ENCODE measurements at places on chromosomes 16 and 17.
A peak's percentile ranks its signal among the peaks of the same experiment; 100 is the strongest.

DNA sequence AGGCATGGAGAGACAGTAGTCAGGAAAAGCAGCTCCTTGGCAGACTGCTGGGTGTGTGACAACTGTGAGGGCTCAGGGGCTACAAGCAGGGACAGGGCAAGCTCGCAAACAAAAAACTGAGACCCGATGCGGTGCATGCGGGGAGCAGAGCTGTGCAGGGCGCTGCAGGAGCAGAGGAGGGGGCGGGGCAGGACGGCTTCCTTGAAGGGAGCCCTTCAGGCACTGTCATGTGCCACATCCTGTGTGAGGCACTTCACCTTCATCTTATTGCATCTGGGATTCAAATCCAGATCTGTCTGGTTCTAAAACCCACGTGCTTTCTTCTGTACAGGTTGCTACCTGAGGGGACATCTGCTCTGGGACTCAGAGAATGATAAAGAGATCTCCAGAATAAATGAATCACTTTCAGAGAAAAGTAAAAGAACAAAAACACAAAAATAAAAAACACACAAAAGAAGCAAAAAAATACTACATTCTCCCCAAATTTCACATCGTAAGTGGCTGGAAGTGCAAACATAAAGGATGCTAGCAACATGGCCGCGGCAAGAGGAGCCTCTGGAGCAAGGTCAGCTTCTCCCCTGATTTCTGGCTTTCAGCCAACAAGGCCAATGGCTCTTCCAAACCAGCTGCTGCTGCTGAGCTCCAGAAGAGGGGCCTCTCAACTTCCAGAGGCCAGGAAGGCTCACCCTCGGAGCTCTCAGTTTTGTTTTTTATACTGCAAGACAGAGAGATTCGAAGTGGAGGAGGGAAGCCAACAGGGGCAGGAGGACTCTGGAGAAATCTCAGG, 14.2 kb downstream of the LYRM9 start:
- no peak for DNase-seq

- DNase-seq, result no peak
Observed at GRCh38 chr16:9780831-9781230, 401.4 kb downstream of the GRIN2A start.

- no peak for DNase-seq
Observed at GRCh38 chr16:83330251-83330650, 477.5 kb upstream of the HSBP1 start.

DNA sequence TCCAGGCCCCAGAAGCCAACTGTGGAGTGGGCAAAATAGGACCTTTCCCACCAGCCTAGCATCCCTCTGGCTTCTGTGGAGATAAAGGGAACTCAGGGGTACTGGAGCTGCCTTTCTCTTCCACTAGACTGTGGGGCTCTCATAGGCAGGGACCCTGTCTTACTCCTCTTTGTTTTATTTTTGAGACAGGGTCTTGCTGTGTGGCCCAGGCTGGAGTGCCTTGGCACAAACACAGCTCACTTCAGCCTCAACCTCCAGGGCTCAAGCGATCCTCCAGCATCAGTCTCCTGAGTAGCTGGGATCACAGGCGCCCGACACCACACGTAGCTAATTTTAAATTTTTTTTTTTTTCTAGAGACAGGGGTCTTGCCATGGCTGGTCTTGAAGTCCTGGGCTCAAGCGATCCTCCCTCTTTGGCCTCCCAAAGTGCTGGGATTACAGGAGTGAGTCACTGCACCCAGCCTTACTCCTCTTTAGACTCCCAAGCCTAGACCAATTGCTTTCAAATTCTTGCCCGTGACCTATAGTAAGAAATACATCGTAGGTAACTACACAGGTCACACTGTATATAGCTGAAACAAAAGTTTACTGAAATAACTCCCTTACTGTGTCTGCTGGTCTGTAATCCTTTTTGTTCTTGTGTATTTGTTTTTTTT, 2.6 kb downstream of the RAI1 start:
- DNase-seq, result no peak

DNA sequence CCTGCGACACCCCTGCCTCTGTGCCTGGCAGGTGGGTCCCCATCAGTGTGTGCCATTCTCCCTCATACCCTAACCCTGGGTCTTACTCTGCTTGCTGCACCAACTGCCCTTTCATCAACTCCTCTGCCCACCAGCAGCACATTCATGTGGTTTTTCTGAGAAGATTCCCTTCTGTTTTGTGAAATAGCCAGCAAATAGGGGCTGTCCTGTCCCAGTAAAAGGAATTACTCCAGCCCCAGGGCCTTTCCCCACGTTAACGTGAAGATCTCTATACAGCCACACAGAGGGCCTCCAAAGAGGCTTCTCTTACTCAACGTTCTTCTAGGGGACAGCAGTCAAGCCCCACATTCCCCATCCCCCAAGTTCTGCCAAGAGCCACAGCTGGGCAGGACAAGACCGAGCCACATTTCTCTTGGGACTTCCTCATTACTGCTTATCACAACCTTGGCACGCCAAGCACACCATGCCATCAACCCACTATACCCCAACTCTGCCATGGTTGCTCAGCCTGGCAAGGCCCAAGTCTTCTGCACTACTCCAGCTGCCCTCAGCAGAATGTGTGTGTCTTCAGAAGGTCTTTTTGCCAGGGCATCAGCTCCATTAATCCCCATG, 18.7 kb upstream of the CCL2 start:
- no peak for DNase-seq

DNA sequence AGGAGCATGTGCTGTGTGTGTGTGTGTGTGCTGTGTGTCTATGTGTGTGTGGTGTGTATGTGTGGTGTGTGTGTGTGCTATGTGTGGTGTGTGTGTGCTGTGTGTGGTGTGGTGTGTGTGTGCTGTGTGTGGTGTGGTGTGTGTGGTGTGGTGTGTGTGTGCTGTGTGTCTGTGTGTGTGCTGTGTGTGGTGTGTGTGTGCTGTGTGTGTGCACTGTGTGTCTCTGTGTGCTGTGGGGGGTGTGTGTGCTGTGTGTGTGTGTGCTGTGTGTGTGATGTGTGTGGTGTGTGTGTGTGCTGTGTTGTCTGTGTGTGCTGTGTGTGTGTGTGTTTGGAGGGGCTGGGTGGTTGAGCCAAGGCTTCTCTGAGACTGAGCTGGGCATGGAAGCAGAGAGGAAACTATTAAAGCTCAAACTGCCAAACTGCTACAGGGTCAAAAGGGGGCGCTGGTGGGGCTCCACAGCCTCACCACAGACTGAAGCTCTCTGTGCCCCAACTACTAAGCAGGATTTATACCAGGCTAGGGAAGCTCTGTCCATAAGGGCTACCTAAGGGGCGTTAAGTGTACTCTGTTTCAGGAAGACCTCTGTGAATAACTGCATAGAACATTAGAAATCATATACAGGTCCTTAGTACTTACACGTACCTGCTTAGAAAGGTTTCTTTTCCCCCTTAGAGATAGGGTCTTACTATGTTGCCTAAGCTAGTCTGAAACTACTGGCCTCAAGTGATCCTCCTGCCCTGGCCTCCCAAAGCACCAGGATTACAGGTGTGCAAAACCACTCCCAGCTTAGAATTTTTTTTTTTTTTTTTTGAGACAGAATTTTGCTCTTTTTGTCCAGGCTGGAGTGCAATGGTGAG, 27.8 kb upstream of the GHDC start:
- DNase-seq, result peak; percentile 60

- DNase-seq, result no peak
Observed at GRCh38 chr16:87447323-87447722, 45.5 kb downstream of the ZCCHC14 start.

DNA sequence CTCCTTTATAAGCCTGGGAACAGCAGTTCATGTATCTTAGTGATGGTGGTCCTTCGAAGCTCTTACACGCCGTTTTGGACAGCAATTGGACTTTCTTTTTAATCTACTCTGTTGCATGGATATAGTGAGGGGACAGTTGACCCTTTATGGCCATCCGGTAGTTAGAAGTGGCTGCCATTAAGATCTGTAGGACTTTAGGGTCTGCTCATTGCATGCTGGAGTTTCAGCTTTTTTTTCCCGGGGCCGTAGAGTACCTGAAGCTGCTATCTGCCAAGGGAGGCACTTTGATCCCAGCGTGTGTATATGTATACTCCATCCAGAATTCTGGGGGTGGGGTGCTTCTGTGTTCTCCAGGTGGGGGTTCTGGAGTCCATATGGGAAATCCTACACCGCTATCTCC, 1.2 kb downstream of the CYB5D1 start:
- no peak for DNase-seq
